ENCODE measurements at places on chromosomes 12 and 14. TPM values are rescaled to one million over a fixed set of nuclear protein-coding genes. Genes with fewer than 3 reads are reported as not detected.

The AMN gene
- total RNA-seq, result 0.20 TPM

The SLC38A2 gene
- total RNA-seq, result 745 TPM

The HOXC5 gene
- total RNA-seq, result 0.20 TPM

The P3H3 gene
- total RNA-seq, result 16.4 TPM

The SRRM4 gene
- not detected for total RNA-seq

The C12orf60 gene
- 2.4 TPM for total RNA-seq

The HAL gene
- 4.3 TPM for total RNA-seq

The SERPINA3 gene
- total RNA-seq, result not detected

The KRT83 gene
- 1.4 TPM for total RNA-seq

The LRRC43 gene
- not detected for total RNA-seq

The POLE2 gene
- total RNA-seq, result 16.2 TPM

The HNRNPA1 gene
- total RNA-seq, result 670 TPM

The NTF3 gene
- not detected for total RNA-seq

The PRB2 gene
- total RNA-seq, result not detected

The CDCA3 gene
- total RNA-seq, result 31.6 TPM

The NRIP2 gene
- total RNA-seq, result not detected

The CABP1 gene
- total RNA-seq, result not detected

The DENND5B gene
- total RNA-seq, result 18.9 TPM

The FERMT2 gene
- 62.2 TPM for total RNA-seq

The DNAJC22 gene
- total RNA-seq, result 2.2 TPM

The CCDC59 gene
- total RNA-seq, result 135 TPM

The BCL2L14 gene
- total RNA-seq, result not detected

The TAMALIN gene
- not detected for total RNA-seq

The LYZ gene
- not detected for total RNA-seq

The SLC17A8 gene
- total RNA-seq, result not detected

The SIRT4 gene
- 0.97 TPM for total RNA-seq

The CORO1C gene
- 52.8 TPM for total RNA-seq

The RIPK3 gene
- not detected for total RNA-seq

The LRP1-AS gene
- total RNA-seq, result not detected

The AICDA gene
- total RNA-seq, result not detected

The SERPINA6 gene
- total RNA-seq, result 0.26 TPM

The CIDEB gene
- not detected for total RNA-seq

The LRRK2 gene
- 1.2 TPM for total RNA-seq

The PTPRQ gene
- total RNA-seq, result 0.17 TPM

The TOMM20L gene
- total RNA-seq, result not detected

The TAS2R14 gene
- total RNA-seq, result 2.0 TPM

Data from NCI-H460 (cell line).